Nephron progenitor cell (in vitro differentiated cells): ENCODE measurements at places on chromosomes 2 and 18.

DNA sequence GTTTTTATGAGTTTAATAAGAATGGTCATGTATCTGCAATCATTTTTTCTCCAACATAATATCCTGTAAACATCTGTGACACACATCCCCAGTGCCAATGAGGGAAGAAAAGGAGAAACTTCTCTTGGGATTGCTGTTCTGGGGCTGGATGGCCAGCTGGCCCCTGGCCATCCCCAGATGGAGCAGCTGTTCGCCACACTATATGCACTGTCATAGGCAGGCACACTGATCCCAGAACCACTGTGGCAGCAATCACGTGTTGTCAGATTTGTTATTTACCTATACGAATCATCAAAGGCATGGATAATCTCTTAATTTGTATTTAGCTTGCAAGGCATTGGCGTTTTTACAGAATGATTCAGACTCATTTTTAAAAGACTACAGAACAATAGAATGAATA, 167.6 kb upstream of the ACAA2 start:
- H3K4me1 ChIP-seq: no peaks in the 10 kb centered on the region
- DNase-seq: no peak
- peaks cover 19% of the 10 kb centered on the region for H3K27me3 ChIP-seq
- H3K27ac ChIP-seq: no peak overlapping the region

- DNase-seq: no peak
- peaks cover 65% of the 10 kb centered on the region for H3K4me1 ChIP-seq
- no peaks in the 10 kb centered on the region for H3K27me3 ChIP-seq
- H3K4me3 ChIP-seq: peak overlapping the region; percentile 72
- peaks cover 31% of the 10 kb centered on the region for H3K36me3 ChIP-seq
Observed at GRCh38 chr18:361100-361732, 93.4 kb upstream of the THOC1 start.

- H3K4me3 ChIP-seq: no peak overlapping the region
- no peak for DNase-seq
- H3K27me3 ChIP-seq: peaks cover 16% of the 10 kb centered on the region
- H3K36me3 ChIP-seq: no peaks in the 10 kb centered on the region
- no peak overlapping the region for H3K27ac ChIP-seq
Observed at GRCh38 chr2:239903803-239904202, 121.3 kb downstream of the NDUFA10 start.

DNA sequence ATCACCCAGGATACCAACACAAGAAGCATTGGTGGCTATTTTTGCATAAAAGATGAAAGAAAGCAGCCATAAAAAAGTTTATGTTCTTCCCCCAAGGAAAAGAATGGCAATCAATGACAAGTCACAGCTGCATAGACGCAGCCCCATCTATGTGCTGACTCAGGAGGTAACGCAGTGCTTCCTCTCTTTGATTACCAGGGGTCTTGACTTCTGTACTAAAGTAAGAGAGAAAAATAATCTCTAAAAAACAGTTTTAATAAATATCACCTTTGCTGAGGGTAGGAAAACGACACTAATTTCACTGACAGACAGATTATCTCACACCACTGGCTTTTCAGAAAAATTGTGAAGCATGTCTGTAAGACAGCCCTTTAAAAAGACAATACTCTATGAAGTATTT, 33.9 kb upstream of the EVA1A start:
- no peak overlapping the region for H3K27ac ChIP-seq
- no peak overlapping the region for H3K4me3 ChIP-seq
- DNase-seq: no peak
- peaks cover 3% of the 10 kb centered on the region for H3K27me3 ChIP-seq
- H3K4me1 ChIP-seq: peaks cover 22% of the 10 kb centered on the region
- H3K36me3 ChIP-seq: no peaks in the 10 kb centered on the region

- DNase-seq: no peak
- no peak overlapping the region for H3K4me3 ChIP-seq
- peaks cover 15% of the 10 kb centered on the region for H3K4me1 ChIP-seq
- H3K36me3 ChIP-seq: no peaks in the 10 kb centered on the region
Observed at GRCh38 chr18:9647496-9648323, 33.4 kb upstream of the PPP4R1 start.

DNA sequence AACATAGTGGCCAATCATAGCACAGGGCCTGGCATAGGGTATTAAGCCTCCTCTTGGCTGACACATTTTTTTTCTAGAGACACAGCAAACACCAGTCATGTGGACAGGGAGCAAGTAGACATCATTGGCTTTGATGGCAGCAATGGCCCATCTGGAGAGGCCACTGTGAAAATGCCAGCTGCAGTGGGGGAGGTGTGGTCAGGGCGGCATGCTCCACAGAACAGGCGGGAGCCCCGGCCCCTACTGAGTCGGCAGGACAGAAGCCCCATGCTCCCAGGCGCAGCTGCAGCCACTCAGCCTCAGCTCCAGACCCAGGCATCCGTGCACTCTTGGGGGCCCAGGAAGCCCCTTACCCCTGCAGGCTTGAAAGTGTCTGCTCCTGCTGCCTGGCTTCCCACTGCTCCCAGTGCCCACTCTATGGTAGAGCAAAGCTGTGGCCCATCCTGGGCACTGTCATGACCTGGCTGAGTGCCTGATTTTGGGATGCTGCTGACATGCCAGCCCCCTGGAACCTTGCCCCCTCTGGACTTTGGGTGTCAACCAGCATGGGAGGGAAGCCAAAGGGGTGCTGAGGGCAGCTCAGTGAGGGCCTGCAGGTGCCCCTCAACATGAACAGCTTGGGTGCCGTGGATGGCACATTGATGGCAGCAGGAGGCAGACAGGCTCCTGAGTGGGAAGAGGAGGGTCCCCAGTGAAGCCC, 23.3 kb upstream of the UBE2F start:
- H3K4me3 ChIP-seq: no peak overlapping the region
- peaks cover 5% of the 10 kb centered on the region for H3K4me1 ChIP-seq
- peaks cover 13% of the 10 kb centered on the region for H3K27me3 ChIP-seq
- no peak for DNase-seq

DNA sequence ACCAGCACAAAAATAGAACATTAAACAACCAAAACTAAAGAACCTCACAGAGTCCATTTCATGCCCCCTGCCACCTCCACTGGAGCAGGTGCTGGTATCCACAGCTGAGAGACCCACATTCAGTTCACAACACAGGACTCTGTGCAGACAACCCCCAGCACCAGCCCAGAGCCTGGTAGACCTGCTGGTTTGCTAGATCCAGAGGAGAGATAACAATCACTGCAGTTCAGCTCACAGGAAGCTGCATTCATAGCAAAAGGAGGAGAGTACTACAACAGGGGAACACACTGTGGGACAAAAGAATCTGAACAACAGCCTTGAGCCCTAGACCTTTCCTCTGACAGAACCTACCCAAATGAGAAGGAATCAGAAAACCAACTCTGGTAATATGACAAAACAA, 326.7 kb downstream of the METTL4 start:
- no peak overlapping the region for H3K4me3 ChIP-seq
- peaks cover 28% of the 10 kb centered on the region for H3K36me3 ChIP-seq

- H3K4me3 ChIP-seq: no peak overlapping the region
- no peak overlapping the region for H3K27ac ChIP-seq
- no peak for DNase-seq
- no peaks in the 10 kb centered on the region for H3K36me3 ChIP-seq
- peaks cover 24% of the 10 kb centered on the region for H3K27me3 ChIP-seq
Observed at GRCh38 chr2:60746318-60746717, 9.8 kb upstream of the PAPOLG start.

- H3K27me3 ChIP-seq: peaks cover 19% of the 10 kb centered on the region
- peaks cover 27% of the 10 kb centered on the region for H3K4me1 ChIP-seq
- no peaks in the 10 kb centered on the region for H3K36me3 ChIP-seq
- peak; percentile 57 for DNase-seq
Observed at GRCh38 chr18:63970809-63971205, 926 bp downstream of the SERPINB8 start.

DNA sequence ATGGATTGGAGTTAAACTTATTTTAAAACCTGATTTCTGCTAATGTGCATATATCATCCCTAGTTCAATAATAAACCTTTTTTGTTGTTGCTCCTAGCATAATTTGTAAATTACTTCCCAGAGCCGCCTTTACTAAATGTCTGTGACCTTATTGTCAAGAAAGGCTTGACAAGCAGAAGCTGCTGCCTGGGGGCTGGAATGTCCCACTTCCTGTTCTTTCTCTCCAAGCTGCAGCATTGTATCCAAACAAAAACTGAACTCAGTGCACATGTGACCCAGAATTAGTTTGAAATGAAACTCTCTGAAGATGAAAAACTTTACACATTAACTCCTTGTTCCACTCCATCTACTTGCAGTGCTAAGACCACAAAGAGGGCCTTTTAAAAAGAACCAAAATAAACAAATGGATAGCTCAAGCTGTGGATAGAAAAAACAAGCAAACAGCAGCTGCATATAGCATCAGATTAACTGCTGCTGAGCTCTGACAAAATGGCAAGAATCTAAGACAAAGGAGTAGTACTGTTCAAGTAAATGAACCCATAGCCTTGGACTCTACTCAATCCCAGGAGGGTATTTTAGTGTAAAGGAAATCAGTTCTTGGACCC, 99.8 kb upstream of the NEUROD1 start:
- H3K36me3 ChIP-seq: no peaks in the 10 kb centered on the region
- peaks cover 2% of the 10 kb centered on the region for H3K27me3 ChIP-seq
- no peak for DNase-seq
- no peak overlapping the region for H3K4me3 ChIP-seq
- H3K4me1 ChIP-seq: peaks cover 62% of the 10 kb centered on the region

DNA sequence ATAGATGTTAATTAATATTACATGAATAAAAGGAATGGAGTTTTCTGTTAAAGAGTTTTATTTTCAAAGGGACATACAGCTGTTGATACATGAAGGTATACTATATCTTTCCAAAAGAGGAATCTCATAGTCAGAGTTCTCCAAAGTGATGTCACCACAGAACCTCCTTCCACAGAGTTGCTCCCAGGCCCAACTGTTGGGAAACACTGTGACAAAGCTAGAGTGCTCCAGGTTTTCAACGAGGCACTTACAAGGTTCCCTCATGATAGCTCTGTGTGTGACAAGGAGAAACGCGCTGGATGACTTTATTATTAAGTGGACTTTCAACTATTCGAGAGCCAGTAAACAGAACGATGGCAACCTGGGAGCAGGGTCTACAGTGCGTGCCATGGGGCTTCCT, 33.5 kb downstream of the PTPN18 start:
- no peak for DNase-seq
- no peaks in the 10 kb centered on the region for H3K36me3 ChIP-seq
- H3K27ac ChIP-seq: no peak overlapping the region

GRCh38 chr2:50126845-50127244, 905.1 kb downstream of the NRXN1 start:
- peaks cover 23% of the 10 kb centered on the region for H3K4me1 ChIP-seq
- H3K36me3 ChIP-seq: no peaks in the 10 kb centered on the region
- peaks cover 5% of the 10 kb centered on the region for H3K27me3 ChIP-seq

DNA sequence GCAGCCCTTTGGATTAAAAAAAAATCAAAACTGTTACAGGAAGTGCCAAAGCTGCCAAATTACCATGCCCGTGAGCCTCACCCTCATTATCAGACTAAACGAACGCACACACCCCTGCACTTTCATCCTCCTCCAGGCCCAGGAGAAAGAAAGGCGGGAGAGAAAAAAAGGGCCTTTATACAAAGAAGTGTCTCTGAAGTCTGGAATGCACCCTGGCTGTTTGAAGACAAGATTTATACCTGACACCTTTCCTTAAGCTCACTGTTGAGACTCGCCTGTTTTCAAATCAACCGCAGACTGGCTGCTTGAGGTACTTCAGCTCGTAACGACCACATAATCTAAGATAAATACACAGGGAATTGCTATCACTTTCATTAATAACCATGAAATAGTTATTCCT, 31.0 kb downstream of the EDAR start:
- peaks cover 28% of the 10 kb centered on the region for H3K36me3 ChIP-seq
- peak overlapping the region; percentile 59 for H3K4me3 ChIP-seq
- peaks cover 61% of the 10 kb centered on the region for H3K4me1 ChIP-seq
- H3K27ac ChIP-seq: peak overlapping the region; percentile 85
- H3K27me3 ChIP-seq: peaks cover 7% of the 10 kb centered on the region

GRCh38 chr2:28048341-28048740, 157.8 kb downstream of the BABAM2 start:
- no peaks in the 10 kb centered on the region for H3K27me3 ChIP-seq
- DNase-seq: no peak
- no peaks in the 10 kb centered on the region for H3K4me1 ChIP-seq
- H3K4me3 ChIP-seq: no peak overlapping the region
- no peak overlapping the region for H3K27ac ChIP-seq

- peak; percentile 73 for DNase-seq
- H3K27ac ChIP-seq: peak overlapping the region; percentile 71
- H3K4me1 ChIP-seq: peaks cover 25% of the 10 kb centered on the region
- peaks cover 25% of the 10 kb centered on the region for H3K36me3 ChIP-seq
Observed at GRCh38 chr2:8684878-8685696, 3.2 kb downstream of the ID2 start.

GRCh38 chr18:8795586-8796325, 90.4 kb downstream of the MTCL1 start:
- H3K36me3 ChIP-seq: peaks cover 5% of the 10 kb centered on the region
- H3K4me1 ChIP-seq: peaks cover 63% of the 10 kb centered on the region
- no peak overlapping the region for H3K4me3 ChIP-seq
- no peaks in the 10 kb centered on the region for H3K27me3 ChIP-seq
- no peak for DNase-seq

- no peak overlapping the region for H3K4me3 ChIP-seq
- H3K36me3 ChIP-seq: no peaks in the 10 kb centered on the region
Observed at GRCh38 chr2:166338831-166339339, 36.9 kb downstream of the SCN9A start.

DNA sequence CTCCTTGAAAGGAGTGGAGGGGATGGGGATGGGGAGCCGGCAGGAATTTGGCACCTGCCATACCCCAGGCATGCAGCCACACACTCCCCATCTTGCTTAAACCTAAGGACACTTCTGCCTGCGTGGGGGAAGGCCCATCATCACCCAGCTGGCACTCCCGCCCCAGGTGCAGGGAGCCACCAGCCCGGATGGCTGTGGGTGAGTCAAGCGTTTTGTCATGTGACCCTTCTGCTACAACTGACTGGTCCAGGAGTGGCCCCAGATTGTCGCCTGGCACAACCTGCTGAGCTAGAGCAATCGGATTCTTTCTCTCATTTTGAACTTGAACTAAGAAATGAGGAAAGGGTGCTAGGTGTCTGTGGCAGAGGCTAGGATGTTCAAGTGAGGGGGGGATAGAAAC, 61.3 kb downstream of the TSN start:
- H3K27me3 ChIP-seq: no peaks in the 10 kb centered on the region
- no peak overlapping the region for H3K27ac ChIP-seq

GRCh38 chr2:71939588-71940535, 207.8 kb downstream of the CYP26B1 start:
- no peaks in the 10 kb centered on the region for H3K36me3 ChIP-seq
- H3K4me1 ChIP-seq: peaks cover 60% of the 10 kb centered on the region
- no peak overlapping the region for H3K27ac ChIP-seq
- no peak for DNase-seq
- no peak overlapping the region for H3K4me3 ChIP-seq
